ENCODE measurements at places on chromosomes 12 and 14. TPM values are rescaled to one million over a fixed set of nuclear protein-coding genes. Genes with fewer than 3 reads are reported as not detected.
A peak's percentile ranks its signal among the peaks of the same experiment; 100 is the strongest.

- H3K4me1 ChIP-seq: peaks cover 18% of the 10 kb centered on the region
- peak overlapping the region; percentile 97 for H3K27ac ChIP-seq
- H3K36me3 ChIP-seq: no peaks in the 10 kb centered on the region
- H3K4me3 ChIP-seq: no peak overlapping the region
Measured at GRCh38 chr12:124524231-124524925, 43.0 kb downstream of the NCOR2 start.

RNASE1 gene
- total RNA-seq: 125 TPM

DNA sequence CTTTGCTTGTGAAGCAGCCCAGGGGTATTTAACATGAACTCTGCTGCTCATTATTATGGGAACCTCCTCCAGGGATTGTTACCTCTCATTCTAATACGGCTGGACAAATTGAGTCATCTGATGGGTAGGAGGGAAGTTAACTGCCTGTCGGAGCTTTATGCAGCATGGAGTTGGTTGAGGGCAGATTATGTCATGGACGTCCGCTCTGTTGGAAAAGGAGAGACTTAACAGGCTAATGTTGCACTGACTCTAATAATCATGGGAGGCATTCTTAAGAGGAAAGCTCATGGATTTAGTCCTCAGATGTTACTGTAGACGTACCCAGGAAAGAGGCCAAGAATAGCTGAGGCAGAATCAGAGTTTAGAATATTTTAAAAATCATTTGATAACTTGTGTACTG, 9.9 kb downstream of the POP5 start:
- H3K4me3 ChIP-seq: no peak overlapping the region
- peaks cover 27% of the 10 kb centered on the region for H3K36me3 ChIP-seq
- H3K27ac ChIP-seq: no peak overlapping the region
- DNase-seq: no peak

DNA sequence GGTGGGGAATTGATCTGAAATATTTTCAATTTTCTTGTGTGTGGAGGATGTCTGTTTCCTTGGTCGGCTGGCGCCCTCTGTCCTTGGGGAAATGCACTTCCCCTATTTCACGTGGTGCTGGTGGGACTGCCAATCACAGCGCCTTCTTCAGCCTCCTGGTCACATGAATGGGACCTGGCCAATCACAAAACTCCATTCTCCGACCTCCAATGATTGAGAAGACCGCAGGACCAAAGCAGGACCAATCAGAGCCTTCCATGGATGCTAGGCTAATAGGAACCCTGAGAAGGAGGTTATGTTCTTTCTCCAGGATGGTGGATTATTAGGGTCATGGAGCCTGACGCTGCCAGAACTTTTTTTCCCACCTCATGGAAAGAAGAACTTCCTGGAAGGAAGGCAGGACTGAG, 188.7 kb downstream of the TTC8 start:
- no peaks in the 10 kb centered on the region for H3K4me1 ChIP-seq
- no peaks in the 10 kb centered on the region for H3K27me3 ChIP-seq
- no peaks in the 10 kb centered on the region for H3K36me3 ChIP-seq
- H3K4me3 ChIP-seq: no peak overlapping the region
- no peak overlapping the region for H3K27ac ChIP-seq
- DNase-seq: no peak

GRCh38 chr12:19128485-19128884, 1.0 kb upstream of the PLEKHA5 start:
- H3K27ac ChIP-seq: peak overlapping the region; percentile 92
- H3K36me3 ChIP-seq: no peaks in the 10 kb centered on the region
- DNase-seq: no peak

- H3K36me3 ChIP-seq: no peaks in the 10 kb centered on the region
- H3K27me3 ChIP-seq: no peaks in the 10 kb centered on the region
- no peak overlapping the region for H3K4me3 ChIP-seq
Measured at GRCh38 chr14:36619131-36619530, 36.7 kb upstream of the NKX2-8 start.

DNA sequence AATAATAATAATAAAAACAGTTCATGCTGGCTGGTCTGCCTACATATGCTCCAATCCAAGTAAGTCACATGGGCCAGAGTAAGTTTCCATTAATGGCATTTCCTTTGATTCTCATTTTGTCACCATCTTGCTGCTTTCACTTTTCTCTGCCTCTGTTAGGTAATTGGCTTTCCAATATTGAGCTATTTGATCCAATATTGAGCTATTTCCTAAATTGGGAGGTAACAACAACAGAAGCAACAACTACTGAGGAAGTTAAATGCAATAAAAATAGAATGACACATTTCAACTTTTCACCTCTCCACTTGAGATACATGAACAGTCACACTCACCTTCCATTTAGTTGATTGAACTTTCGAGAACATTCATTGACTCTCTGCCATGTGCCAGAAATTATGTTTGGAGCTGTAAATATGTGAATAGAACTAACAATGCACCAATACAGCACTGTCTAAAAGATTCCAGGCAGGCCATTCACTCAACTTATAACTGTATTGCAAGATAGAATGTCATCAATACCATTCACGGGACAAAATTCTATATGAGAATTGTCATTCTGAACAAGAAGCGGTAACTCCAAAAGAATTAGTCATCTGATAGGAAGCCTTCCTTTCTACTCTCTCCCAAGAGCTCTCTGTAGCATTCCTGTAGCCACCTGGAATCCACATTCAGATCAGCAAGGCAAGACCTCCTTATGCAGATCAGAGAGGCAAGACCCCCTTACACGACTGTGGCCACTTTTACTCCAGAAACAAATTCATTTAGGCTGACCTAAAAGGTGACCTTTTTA, 136.4 kb downstream of the PHLDA1 start:
- H3K27ac ChIP-seq: no peak overlapping the region
- no peaks in the 10 kb centered on the region for H3K27me3 ChIP-seq
- DNase-seq: no peak

GRCh38 chr12:19707948-19708409, 268.7 kb downstream of the AEBP2 start:
- no peak for DNase-seq
- no peak overlapping the region for H3K27ac ChIP-seq
- H3K4me1 ChIP-seq: no peaks in the 10 kb centered on the region
- H3K27me3 ChIP-seq: no peaks in the 10 kb centered on the region

NTF3 gene
- 0.88 TPM for total RNA-seq

CCDC175 gene
- total RNA-seq: not detected

MDGA2 gene
- total RNA-seq: not detected

- no peaks in the 10 kb centered on the region for H3K4me1 ChIP-seq
- no peaks in the 10 kb centered on the region for H3K36me3 ChIP-seq
- no peak for DNase-seq
- no peaks in the 10 kb centered on the region for H3K27me3 ChIP-seq
- H3K4me3 ChIP-seq: no peak overlapping the region
Measured at GRCh38 chr12:66251049-66251448, 51.2 kb upstream of the HELB start.

TAS2R42 gene
- not detected for total RNA-seq

ESPL1 gene
- total RNA-seq: 1.3 TPM

TNFAIP2 gene
- total RNA-seq: 60.0 TPM

DNA sequence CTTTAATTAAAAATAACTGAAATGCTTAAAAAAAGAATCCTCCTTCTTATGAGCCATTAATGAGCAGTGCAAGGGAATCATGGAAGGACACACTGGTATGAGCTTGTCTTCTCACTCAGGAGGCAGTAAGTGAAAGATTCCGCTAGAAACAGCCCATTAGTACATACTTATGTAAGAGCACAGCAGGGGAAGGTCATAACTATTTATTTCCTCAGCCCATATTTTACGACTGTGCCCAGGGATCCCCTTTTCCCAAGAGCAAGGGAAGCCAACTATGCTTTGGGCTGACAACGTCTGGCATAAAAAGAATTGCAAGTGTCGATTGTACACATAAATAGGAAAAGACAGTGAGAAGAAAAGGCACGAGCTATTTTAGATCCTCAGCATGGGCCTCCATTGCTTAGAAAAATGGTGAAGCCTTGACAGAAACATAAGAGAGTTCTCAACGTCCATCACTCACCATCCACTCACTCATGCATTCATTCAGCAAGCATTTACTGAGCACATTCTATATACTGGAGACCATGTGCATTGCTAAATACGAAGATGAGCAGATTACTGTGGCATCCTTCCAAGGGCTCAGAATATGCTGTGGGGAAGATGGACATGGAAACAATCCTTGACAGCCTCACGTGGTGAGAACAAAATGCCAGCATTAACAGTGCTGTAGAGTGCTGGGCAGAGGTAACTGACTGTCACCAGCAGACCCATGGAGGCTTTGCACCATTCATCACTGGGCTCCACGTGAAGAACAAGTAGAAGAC, 152.7 kb downstream of the NTF3 start:
- H3K36me3 ChIP-seq: no peaks in the 10 kb centered on the region
- DNase-seq: no peak
- no peaks in the 10 kb centered on the region for H3K4me1 ChIP-seq
- no peaks in the 10 kb centered on the region for H3K27me3 ChIP-seq

ACOT4 gene
- 2.8 TPM for total RNA-seq

GRCh38 chr14:64080452-64080851, 213.7 kb downstream of the ESR2 start:
- no peaks in the 10 kb centered on the region for H3K27me3 ChIP-seq
- no peaks in the 10 kb centered on the region for H3K36me3 ChIP-seq
- no peak for DNase-seq
- no peak overlapping the region for H3K27ac ChIP-seq
- no peak overlapping the region for H3K4me3 ChIP-seq

NUMB gene
- total RNA-seq: 49.6 TPM

ACAD10 gene
- total RNA-seq: 24.1 TPM

DNA sequence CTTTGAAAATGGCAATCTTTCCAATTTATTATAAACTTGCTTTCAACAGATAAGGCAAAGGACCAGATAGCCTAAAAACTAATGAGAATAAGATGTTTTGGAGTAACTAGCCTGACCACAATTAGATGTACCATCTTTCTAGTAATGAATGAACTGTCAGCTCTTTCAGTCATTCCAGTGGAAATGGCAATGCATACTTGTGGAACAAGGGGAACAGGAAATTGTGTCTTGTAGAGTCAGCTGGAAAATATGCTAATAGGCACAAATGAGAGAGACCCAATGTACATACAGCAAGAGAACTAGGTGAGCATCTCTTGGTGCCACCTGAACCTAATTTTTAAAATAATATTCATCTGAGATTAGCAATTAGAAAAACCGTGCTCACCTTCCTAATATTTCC, 76.1 kb upstream of the GPHB5 start:
- H3K27me3 ChIP-seq: no peaks in the 10 kb centered on the region
- no peaks in the 10 kb centered on the region for H3K4me1 ChIP-seq
- H3K27ac ChIP-seq: no peak overlapping the region

DNA sequence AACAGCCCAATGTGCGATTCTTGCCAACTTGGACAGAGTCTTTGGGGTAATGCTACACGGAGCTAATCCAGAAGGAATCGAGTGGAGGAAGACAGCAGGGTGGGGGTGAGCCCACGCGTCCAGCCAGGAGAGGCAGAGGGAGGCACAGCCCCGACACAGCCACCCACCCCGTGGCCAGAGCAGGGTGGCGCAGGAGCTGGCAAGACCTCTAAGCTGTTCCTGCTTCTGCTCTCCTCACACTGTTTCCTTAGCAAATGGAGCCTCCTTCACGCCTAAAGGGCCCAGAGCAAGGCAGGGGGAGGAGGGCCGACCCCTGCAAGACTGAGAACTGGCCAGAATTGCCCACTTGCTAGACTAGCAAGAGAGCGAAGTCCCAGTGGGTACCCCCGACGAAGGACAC, 91.5 kb downstream of the FBXL14 start:
- H3K36me3 ChIP-seq: no peaks in the 10 kb centered on the region
- no peak overlapping the region for H3K4me3 ChIP-seq
- H3K27ac ChIP-seq: no peak overlapping the region
- no peak for DNase-seq
- H3K4me1 ChIP-seq: no peaks in the 10 kb centered on the region
- no peaks in the 10 kb centered on the region for H3K27me3 ChIP-seq

CCDC38 gene
- total RNA-seq: not detected

DNA sequence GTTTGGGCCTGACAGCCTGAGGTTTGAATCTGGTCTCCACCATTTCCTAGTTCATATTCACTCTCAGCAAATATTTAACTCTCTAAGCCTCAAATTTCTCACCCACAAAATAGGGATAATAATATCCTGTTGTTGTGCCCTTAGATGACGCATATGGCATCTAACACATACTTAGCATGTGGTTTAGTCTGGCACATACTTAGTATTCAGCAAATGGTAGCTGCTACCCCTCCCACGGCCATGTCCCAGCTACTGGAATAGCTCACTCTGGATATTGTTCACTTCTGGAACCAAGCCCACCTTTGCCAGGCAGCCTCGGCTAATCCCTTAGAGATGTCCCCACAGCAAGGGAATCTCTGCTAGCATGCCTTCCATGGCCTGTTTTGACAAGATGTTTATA, 53.3 kb downstream of the BICD1 start:
- no peak overlapping the region for H3K27ac ChIP-seq
- no peak for DNase-seq
- H3K4me1 ChIP-seq: no peaks in the 10 kb centered on the region
- no peaks in the 10 kb centered on the region for H3K27me3 ChIP-seq
- H3K4me3 ChIP-seq: no peak overlapping the region

GRCh38 chr14:91227183-91227628, 17.3 kb downstream of the GPR68 start:
- no peak for DNase-seq
- no peaks in the 10 kb centered on the region for H3K27me3 ChIP-seq
- no peak overlapping the region for H3K27ac ChIP-seq
- H3K36me3 ChIP-seq: no peaks in the 10 kb centered on the region
- no peak overlapping the region for H3K4me3 ChIP-seq

GRCh38 chr12:27911397-27911796, 61.1 kb downstream of the PTHLH start:
- H3K27me3 ChIP-seq: no peaks in the 10 kb centered on the region
- H3K4me3 ChIP-seq: no peak overlapping the region
- no peak overlapping the region for H3K27ac ChIP-seq
- DNase-seq: no peak
- H3K4me1 ChIP-seq: no peaks in the 10 kb centered on the region

RERG gene
- 16.3 TPM for total RNA-seq

ALG10B gene
- 7.5 TPM for total RNA-seq

ISCU gene
- total RNA-seq: 328 TPM

DNA sequence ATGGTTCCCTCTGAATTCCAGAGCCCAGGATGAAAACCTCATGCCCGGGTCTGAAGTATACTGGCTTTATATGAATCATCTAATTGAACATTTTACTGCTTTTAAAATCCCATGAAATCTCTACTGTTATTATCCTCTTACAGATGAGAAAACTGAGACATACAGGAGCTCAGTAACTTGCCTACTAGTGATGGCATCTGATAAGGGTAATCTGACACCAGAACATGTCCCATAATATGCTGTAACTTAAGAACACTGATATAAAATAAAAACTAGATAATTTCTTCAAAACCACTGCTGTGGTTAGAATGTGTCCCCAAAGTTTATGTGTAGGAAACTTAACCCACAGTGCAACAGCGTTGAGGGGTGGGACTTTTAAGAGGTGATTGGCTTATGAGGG, 219.6 kb upstream of the TMTC1 start:
- DNase-seq: no peak
- H3K4me3 ChIP-seq: no peak overlapping the region
- no peak overlapping the region for H3K27ac ChIP-seq
- H3K4me1 ChIP-seq: no peaks in the 10 kb centered on the region
